ENCODE measurements at places on chromosomes 7 and 10.

DNA sequence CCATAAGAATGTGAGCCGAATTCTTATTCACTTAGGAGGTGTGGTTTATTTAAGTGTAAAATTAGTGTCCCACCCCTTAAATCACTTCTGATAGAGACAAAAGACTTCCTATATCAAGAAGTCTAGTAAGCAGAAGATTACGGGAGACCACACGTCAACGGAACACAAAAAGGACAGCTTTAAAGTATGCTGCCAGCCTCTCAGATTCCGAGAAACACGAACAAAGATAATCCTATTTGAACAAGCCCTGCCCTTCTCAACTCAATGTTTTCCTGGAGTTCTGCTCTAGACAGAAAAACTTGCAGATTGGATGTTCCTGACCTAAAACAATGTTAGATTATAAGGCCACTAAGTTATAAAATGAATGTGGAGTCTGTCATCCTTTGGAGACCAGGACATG, 4.9 kb upstream of the MCU start:
- no peak for DNase-seq

DNA sequence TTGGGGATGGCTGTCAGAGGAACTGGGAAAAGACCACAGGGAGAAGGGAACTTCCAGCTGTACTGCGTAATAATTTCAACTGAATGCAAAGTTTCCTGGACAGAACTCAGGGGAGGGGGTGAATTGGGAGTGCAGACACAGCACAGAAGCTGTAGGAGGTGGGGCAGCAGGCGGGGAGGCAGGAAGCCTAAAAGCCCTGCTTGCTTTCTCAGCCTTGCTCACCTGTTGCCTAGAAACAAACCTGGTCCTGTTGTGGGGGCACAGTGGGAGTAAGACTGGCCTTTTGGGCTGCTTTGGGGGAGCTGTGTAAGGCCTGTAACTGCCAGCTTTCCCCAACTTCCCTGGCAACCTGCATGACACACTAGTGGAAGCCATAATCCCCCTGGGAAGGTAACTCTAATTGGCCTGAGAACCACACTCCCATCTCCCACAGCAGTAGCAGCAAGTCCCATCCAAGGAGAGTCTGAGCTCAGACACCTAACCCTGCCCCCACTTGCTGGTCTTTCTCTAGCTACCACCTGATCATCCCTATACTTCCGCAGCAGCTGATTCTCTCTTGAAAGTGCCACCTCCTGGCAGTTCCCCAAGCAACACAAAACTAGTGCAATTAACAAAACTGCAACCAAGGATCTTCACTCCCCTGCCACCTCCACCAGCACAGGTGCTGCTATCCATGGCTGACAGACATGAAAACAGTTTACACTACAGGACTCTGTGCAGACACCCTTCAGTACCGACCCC, 1239.3 kb downstream of the SORCS1 start:
- DNase-seq = no peak

- DNase-seq = no peak
Measured at GRCh38 chr10:118840071-118840775, 85.5 kb upstream of the CACUL1 start.

- DNase-seq = no peak
Measured at GRCh38 chr10:11813855-11814567, 9.1 kb upstream of the PROSER2 start.

- DNase-seq = no peak
Measured at GRCh38 chr10:96991313-96991841, 159.3 kb downstream of the LCOR start.

- DNase-seq = no peak
Measured at GRCh38 chr10:6337382-6337781, 134.7 kb downstream of the PFKFB3 start.

GRCh38 chr7:94913391-94913790, 6.0 kb downstream of the PPP1R9A start:
- no peak for DNase-seq

DNA sequence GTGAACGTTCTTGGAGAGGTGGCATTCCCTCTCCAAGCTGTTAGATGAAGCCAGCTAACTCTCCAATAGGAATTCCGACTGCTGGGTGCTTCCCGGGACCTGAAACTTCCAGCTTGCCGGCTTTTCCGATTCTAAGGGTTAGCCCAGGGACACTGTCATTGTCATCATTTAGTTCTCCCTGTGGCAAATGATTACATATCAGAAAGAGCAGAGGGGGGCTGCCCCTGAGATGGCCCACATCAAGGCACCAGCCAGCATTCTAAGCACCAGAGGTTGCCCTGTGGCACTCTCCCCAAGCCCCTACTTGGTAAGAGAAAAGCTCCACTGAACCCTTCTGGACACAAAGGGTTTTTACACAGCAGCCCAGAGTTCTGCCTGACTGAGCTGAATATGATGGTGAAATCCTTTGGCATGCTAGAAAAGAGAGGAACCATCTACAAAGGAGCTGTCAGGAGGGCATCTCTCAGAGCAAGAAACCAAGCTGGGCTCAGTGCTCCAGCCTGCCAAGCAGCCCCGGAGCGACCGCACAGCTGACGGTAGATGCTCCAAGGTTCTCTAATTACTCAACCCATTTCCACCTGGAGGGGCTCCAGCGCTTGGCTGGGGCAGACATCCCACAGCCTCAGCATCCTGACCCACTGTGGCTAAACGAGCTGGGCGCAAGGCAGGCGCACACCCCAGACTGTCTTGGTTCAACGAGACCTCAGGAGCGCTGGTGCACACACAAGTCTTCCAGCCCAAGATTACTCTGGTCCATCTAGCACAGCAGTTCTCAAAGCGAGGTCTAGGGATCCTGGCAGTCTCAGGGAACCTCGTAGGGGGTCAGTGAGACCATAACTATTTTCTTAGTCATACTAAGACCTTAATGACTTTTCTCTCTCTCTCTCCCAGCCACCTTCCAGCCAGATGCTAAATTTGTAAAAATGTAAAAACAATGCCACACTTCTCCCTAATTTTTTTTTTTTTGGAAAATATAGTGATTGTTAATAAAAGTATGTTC, 160.5 kb downstream of the GFRA1 start:
- DNase-seq = no peak

GRCh38 chr10:64558094-64558835, 1037.1 kb downstream of the REEP3 start:
- no peak for DNase-seq

DNA sequence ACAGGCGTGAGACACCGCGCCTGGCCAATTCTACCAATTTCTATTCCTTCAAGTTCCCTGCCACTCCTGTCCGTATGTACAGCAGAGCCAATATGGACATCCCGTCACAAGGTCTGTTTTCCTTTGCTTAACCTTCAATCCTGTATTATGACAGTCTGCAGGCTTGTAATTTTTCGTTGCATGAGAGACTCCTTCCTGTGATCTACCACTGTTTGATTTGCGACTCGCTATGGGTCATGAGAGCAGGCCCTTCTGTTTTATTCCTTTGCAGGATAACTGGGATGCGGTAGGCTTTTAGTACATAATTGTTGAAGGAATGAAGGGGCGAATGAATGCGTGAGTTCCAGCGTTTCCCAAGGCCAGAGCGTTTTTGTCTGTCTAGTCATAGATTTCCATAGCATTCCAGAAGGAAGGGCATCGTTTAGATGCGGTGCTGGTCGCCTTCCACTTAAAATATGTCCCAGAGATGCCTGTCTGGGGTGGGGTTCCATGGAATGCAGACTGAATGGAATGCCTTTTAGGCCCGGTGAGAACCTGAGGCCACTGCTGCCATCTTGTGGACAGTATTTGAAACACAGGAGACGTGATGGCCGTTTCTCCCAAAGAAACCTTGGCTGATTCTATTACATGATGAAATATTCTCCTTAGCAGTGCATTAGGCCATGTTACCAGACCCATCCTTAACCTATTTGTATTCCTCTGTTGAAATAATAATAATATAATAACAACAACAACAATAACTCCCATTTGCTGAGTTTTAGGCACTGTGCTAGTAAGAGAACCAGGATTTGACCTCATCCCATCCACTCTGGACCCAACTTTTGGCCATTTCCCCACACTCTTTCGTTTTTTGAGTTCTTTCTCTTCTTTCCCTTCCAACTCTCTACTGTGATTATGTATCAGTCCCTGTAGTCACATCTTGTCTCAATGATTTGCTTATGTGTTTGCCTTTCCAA, 193.2 kb downstream of the MYOF start:
- peak; percentile 43 for DNase-seq

- DNase-seq = no peak
Measured at GRCh38 chr7:143288836-143289235, 685 bp downstream of the CASP2 start.

- no peak for DNase-seq
Measured at GRCh38 chr7:20799566-20800366, 13.1 kb upstream of the SP8 start.

DNA sequence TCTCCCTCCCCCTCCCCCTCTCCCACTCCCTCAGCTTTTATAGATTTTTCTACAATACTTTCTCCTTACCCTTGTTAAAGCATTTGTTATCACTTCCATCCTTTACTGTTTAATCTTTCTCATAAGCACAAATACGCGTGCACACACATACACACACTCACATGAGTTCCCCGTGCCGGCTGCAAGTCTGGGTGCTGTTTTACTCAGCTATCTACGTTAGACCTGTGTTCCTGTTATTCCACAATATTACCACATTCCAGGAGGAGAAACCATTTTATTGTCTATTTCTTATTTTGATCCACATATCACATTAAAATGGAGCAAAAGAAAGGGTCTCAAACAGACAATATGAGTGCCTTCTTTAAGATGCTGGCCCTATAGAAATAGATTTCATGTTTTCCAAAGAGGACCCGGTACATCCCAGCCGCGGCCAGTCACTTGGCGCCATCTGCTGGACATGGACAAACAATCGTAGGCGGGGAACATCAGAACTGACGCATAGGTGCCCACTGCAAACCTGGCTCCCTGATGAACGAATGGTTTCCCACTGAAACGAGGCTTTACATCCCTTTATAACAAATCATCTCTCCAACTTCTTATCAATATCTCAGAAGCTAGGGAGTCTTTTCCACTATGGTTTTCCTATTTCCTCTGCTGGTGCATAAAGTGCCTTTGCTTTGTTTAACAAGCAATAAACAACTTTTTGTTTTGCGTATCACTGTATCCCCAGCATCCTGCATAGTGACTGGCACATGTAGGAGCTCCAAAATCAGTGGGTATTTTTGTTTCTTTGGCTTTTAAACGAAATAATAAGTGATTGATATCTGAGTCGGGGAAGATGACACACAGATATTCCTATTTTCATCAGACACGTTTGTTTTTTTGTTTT, 25.2 kb upstream of the OPTN start:
- DNase-seq = peak; percentile 26

- DNase-seq = no peak
Measured at GRCh38 chr7:114181280-114181679, 233.3 kb upstream of the FOXP2 start.

GRCh38 chr10:117503244-117504205, 39.0 kb upstream of the EMX2 start:
- DNase-seq = peak; percentile 17

GRCh38 chr10:32317795-32318357, 29.1 kb downstream of the EPC1 start:
- peak; percentile 51 for DNase-seq

DNA sequence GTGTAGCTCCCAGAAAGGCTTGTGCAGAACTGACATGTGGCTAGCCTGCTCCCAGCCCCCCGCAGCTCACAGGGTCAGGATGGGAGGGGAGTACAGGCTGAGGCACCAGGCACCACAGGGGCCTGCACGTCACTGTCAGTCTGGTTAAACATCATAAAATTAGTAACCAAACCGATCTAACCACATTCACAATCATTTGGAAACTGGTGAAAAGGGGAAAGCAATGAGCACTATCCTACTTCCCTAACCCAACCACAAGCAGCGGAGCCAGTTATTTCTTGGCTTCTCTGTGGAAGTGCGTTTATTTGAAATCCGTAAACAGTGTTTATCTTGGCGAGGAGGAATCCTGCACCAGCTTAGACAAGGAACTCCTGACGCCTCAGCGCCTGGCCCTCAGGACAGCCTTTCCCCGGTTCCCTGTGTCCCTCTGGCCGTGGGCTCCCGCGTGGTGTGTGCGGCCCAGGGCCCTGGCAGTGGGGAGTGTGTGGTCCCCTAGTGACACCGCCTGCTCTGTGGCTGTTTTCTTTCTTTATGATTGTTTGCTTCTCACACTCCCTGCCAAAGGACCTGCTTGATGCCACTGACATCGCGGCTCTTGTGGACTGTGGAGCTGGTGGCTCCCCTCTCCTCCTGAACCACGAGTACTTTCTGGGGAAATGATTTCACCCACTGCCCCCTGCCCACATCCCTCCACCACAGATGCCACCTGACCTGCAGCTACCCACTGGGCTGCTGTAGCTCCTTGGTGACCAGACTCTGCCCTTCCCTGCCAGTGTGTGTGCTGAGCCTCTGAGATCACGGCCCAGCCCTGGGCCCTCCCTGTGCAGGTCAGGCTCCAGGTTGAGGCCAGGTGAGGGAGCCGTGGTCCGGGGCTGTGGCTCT, 38.0 kb downstream of the INPP5A start:
- DNase-seq = no peak

GRCh38 chr10:75538144-75538543, 106.7 kb downstream of the LRMDA start:
- no peak for DNase-seq

DNA sequence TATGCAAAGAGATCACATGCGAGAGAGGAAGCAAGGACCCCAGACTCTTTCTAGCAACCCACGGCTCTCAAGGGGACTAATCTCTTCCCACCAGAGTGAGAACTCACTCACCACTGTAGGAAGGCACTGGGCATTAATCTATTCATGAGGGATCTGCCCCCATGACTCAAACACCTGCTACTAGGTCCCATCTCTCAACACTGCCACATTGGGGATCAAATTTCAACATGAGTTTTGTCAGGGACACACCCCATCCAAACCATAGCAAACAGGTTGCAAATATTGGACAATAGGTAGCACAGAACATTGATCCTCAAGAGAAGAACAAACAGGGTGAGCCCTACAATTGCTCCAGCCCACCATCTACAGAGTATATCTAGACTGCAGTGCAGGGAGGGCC, 740.6 kb downstream of the LRMDA start:
- no peak for DNase-seq

DNA sequence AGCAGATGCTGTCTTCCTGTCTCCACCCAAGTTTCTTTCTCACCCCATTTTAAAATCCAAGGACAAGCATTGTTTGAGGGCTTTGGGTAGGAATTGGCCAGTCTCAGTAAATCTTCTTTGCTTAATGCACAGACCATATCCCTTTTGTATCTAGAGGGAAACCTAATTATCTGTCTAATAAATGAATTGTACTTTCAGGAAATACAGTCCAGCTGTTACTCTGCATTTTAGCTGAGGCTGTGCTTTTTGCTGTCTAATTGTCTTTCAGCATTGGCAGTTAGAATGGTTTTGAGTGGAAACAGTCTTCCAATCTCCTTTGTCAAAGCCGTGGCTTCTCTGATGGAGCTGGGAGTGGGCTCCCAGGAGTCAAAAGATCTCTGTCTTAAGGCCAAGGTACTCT, 388.2 kb downstream of the SORCS3 start:
- no peak for DNase-seq

- DNase-seq = no peak
Measured at GRCh38 chr7:148318838-148319237, 271.7 kb upstream of the C7orf33 start.
